ENCODE measurements at places on chromosomes 3 and 15. TPM values are rescaled to one million over a fixed set of nuclear protein-coding genes. Genes with fewer than 3 reads are reported as not detected.

DNA sequence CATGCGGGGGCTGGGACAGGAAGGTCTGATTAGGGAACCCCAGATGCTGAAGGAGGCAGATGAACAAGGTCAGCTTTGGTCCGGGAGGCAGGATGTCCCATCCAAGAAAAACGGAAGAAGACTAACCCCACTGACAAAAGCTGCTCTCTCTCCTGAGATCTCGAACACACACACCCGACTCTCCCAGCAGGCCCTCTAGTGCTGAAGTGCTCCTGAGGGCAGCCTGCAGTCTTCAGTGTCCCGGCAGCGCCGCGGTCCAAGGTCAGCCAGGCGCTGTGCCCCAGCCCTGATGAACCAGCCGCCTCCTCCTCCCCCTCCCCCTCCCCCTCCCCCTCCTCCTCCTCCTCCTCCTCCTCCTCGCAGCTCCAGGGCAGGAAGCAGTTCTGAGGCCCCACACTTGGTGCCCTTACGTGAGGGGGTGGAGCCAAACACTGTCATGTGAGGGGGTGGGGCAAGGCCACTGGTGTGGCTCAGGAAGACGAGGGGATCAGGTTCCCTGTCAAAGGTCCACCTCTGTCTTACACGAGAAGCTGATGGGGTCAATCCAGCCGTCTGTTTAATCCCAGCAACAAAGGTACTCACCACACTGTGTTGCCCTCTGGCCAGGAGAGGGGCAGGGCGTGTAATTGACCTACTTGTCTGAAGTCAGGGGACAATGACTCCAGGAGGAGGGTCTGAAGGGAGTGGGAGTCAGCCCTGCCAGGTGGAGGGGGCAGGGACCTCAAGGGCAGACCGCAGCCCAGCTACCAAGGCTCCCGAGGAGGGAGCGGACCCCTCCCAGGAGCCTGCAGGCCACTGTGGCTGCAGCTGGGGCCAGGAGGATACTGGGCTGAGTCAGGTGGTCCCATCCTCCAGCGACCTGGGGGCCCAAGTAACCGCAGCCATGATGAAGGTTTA is 34.3 kb downstream of the PRR23E start:
- DNase-seq: peak; percentile 34

PLA2G4E gene
- total RNA-seq: 0.45 TPM

GRCh38 chr3:42117175-42118008 is 26.2 kb downstream of the TRAK1 start:
- peak; percentile 76 for DNase-seq

BUB1B gene
- total RNA-seq: 2.8 TPM

GRCh38 chr3:194485881-194486539 is 792 bp downstream of the ATP13A3 start:
- no peak for DNase-seq

All from mammary epithelial cell (primary cell).